ENCODE measurements at places on chromosomes 7 and 10.

DNA sequence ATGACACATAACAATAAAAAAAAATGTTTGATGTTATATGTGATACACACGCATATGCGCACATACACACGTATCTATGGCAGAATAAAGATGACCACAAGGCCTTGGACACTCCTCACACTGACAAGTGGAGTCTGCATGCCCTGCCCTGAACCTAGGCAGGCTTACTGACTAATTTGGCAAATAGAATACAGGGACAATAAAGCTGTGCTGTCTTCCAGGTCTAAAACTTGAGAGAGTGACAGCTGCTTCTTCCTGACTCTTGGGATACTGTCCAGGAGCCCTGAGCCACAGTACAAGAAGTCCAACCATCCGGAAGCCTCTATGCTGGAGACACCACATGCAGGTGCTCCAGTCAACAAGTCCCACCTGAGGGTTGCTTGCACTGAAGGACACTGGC is 20.3 kb downstream of the PARD3 start:
- no peak for DNase-seq
- H3K4me3 ChIP-seq = no peak overlapping the region
- peaks cover 30% of the 10 kb centered on the region for H3K27me3 ChIP-seq
- H3K27ac ChIP-seq = no peak overlapping the region

GRCh38 chr7:143503261-143503660 is 25.6 kb downstream of the TAS2R41 start:
- H3K27me3 ChIP-seq = no peaks in the 10 kb centered on the region
- H3K4me3 ChIP-seq = no peak overlapping the region
- H3K36me3 ChIP-seq = no peaks in the 10 kb centered on the region
- peaks cover 3% of the 10 kb centered on the region for H3K4me1 ChIP-seq
- DNase-seq = no peak
- H3K27ac ChIP-seq = no peak overlapping the region

DNA sequence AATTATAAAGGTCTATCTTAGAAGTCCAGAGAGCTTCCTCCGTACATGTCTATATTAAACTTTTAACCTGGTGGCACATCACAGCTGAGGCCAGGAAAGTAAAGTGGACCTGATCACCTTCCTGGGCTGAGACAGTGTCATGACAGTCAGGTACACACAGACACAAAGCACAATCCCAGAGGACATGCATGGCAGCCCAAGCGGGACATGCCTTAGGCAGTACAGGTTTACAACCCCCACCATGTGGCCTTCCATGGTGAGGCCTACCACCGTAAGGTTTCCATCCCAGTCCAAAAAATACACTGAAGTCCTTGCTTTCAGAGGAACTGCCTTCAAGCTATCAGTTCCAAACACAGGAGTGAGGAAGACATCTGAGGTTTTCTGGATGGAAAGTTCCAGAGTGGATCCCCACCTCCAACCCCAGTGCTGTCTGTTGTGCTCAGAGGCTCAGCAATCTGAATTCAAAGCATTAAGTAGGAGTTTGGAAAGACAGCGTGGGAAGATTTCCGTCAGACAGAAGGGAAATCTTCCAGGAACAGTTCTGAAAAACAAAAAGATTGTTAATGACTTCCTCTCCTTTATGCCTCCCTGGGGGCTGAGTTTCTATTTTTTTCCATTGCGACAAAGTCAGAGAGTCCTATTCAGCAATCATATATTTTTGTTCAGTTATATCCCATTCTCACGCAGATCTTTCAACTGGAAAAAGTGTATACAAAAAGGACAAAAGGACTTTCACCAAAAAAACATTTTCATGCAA is 20.1 kb downstream of the IFIT3 start:
- no peak overlapping the region for H3K4me3 ChIP-seq
- no peaks in the 10 kb centered on the region for H3K36me3 ChIP-seq
- peaks cover 5% of the 10 kb centered on the region for H3K27me3 ChIP-seq
- H3K27ac ChIP-seq = no peak overlapping the region

- DNase-seq = no peak
- H3K4me1 ChIP-seq = no peaks in the 10 kb centered on the region
- peaks cover 37% of the 10 kb centered on the region for H3K27me3 ChIP-seq
- H3K4me3 ChIP-seq = no peak overlapping the region
Measured at GRCh38 chr10:1413823-1414222, 323.5 kb downstream of the ADARB2 start.

GRCh38 chr7:126727930-126728391 is 524.8 kb downstream of the GRM8 start:
- no peaks in the 10 kb centered on the region for H3K27me3 ChIP-seq
- no peaks in the 10 kb centered on the region for H3K4me1 ChIP-seq
- DNase-seq = no peak

- H3K27me3 ChIP-seq = no peaks in the 10 kb centered on the region
- no peak for DNase-seq
- H3K4me1 ChIP-seq = peaks cover 29% of the 10 kb centered on the region
- peak overlapping the region; percentile 98 for H3K27ac ChIP-seq
Measured at GRCh38 chr10:8180360-8181109, 126.0 kb downstream of the GATA3 start.

- no peak for DNase-seq
- H3K36me3 ChIP-seq = peaks cover 2% of the 10 kb centered on the region
- H3K27ac ChIP-seq = peak overlapping the region; percentile 74
- no peak overlapping the region for H3K4me3 ChIP-seq
- H3K4me1 ChIP-seq = peaks cover 43% of the 10 kb centered on the region
Measured at GRCh38 chr7:155734445-155734809, 77.8 kb downstream of the SHH start.

GRCh38 chr10:120575411-120575810 is 118.4 kb downstream of the PLPP4 start:
- no peak overlapping the region for H3K27ac ChIP-seq
- H3K4me3 ChIP-seq = no peak overlapping the region
- no peaks in the 10 kb centered on the region for H3K36me3 ChIP-seq
- no peak for DNase-seq
- no peaks in the 10 kb centered on the region for H3K27me3 ChIP-seq

DNA sequence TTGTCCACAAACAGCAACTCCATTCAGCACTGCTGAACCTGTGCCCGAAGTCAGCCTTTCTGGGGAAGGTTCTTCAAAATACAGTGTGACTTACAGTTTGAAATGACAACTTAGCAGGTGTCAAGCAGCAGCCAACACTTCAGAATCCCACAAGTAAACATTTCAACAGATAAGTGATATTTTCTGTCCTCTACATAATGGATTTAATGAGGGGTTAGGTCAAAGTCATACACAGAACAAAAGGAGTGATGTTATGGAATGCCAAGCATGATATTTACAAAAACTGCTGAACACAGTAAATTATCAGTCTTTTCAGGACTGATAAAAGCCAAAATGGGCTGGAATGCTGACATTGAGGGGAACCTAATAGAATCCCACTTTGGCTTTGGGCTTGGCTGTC is 77.6 kb upstream of the JAZF1 start:
- no peaks in the 10 kb centered on the region for H3K36me3 ChIP-seq
- H3K27me3 ChIP-seq = peaks cover 22% of the 10 kb centered on the region
- DNase-seq = no peak
- no peak overlapping the region for H3K4me3 ChIP-seq

DNA sequence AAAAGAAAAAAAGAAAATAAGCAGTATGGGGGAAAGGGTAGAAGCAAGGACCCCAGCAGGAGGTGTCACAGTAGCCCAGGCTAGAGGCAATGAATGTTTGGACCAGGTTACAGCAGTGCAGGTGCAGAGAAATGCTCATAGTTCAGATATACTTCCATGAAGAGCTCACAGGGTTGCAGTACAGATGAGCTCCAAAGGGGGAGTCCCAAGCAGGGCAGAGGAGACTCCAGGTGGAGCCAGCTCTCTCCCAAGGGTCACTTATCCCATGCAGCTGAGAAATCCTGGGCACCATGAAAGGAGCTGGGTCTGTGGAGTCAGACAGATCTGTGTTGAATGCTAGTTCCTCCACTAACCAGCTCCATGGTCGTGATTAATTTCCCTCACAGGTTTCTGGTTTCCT is 174.9 kb downstream of the C7orf25 start:
- no peak overlapping the region for H3K27ac ChIP-seq
- no peaks in the 10 kb centered on the region for H3K36me3 ChIP-seq
- no peaks in the 10 kb centered on the region for H3K27me3 ChIP-seq
- DNase-seq = no peak
- no peaks in the 10 kb centered on the region for H3K4me1 ChIP-seq

- H3K36me3 ChIP-seq = peaks cover 8% of the 10 kb centered on the region
- DNase-seq = no peak
- H3K4me1 ChIP-seq = peaks cover 7% of the 10 kb centered on the region
Measured at GRCh38 chr7:140683657-140684056, 10.9 kb downstream of the ADCK2 start.

DNA sequence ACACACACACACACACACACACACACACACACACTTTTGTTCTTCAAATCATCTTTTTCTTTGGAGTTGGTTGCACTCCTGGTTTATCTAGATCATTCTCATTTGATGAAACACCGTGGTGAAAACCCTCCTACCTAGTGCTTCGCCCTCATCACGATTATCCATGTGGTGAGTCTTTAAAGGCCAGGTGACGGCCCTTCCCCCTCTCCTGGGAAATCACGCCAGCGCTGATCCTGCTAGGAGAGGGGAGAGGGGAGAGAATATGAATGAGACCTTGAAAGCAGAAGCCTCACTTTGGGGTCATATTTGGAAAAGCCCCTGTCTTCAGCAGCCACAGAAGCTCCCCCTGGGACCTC is 103.9 kb upstream of the LRRC4 start:
- H3K4me3 ChIP-seq = peak overlapping the region; percentile 85
- peaks cover 4% of the 10 kb centered on the region for H3K36me3 ChIP-seq
- peak overlapping the region; percentile 43 for H3K27ac ChIP-seq
- no peak for DNase-seq
- peaks cover 41% of the 10 kb centered on the region for H3K27me3 ChIP-seq

GRCh38 chr10:125633517-125633999 is 49.4 kb downstream of the TEX36 start:
- DNase-seq = no peak
- peaks cover 1% of the 10 kb centered on the region for H3K36me3 ChIP-seq
- no peak overlapping the region for H3K4me3 ChIP-seq
- no peaks in the 10 kb centered on the region for H3K4me1 ChIP-seq

DNA sequence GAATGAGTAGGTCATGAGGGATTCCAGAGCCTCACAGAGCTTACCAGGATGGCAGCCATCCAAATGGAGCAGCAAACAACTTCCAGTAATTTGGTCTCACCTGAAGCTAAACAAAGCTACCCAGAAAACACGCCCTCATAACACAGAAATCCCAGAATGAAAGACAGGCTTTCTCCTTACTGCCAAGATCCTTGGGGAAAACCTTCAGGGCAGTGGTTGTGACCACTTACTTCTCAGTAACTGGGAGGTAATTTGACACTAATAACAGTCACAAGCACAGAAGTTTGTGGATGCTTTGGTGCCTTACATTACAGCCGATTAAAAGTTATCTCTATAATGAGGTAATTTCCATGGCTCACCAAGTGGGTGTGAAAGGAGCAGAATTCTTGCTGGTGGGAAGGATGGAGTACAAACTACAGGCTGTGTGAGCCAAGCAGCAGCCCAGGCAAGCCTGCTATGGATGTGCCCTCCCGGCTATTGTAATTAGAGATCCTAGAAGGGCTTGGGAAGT is 10.4 kb downstream of the WDR91 start:
- H3K4me1 ChIP-seq = peaks cover 13% of the 10 kb centered on the region
- no peaks in the 10 kb centered on the region for H3K27me3 ChIP-seq
- H3K27ac ChIP-seq = no peak overlapping the region
- H3K4me3 ChIP-seq = no peak overlapping the region
- DNase-seq = no peak
- peaks cover 12% of the 10 kb centered on the region for H3K36me3 ChIP-seq

DNA sequence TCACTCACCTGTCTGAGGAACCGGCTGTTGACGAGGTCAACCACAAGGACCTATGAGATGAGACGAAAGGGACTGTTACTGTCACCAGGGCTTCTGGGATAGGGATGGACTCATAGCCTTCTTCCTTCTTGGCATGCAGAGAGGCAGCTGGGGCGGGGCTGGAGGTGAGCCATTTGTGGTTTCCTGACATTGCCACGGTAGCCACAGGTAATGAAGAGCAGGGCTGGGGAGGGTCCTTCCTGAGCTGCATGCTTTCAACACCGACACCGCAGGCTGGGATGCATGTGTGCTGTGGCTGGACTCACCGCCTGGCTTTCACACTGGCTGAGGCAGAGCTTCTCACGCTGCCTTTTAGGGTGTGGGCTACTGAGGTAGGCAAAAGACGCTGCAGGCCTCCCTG is 46.4 kb upstream of the MKRN1 start:
- H3K36me3 ChIP-seq = no peaks in the 10 kb centered on the region
- peak overlapping the region; percentile 62 for H3K4me3 ChIP-seq
- DNase-seq = no peak
- peaks cover 11% of the 10 kb centered on the region for H3K27me3 ChIP-seq
- peaks cover 14% of the 10 kb centered on the region for H3K4me1 ChIP-seq

Data from T-helper 17 cell (primary cell).